ENCODE measurements at places on chromosomes 2 and 18.

GRCh38 chr2:12314127-12314760, 402.5 kb upstream of the TRIB2 start:
- no peak for DNase-seq

GRCh38 chr18:48729404-48729803, 190.6 kb downstream of the CTIF start:
- DNase-seq, result no peak

- DNase-seq, result no peak
These were observed 96.5 kb upstream of the HS6ST1 start for GRCh38 chr2:128414946-128415778.

- no peak for DNase-seq
These were observed 277.0 kb downstream of the ZNF521 start for GRCh38 chr18:25074925-25075324.

- no peak for DNase-seq
These were observed 549.4 kb upstream of the HS6ST1 start for GRCh38 chr2:128867936-128868636.

GRCh38 chr2:237132799-237133198, 47.1 kb downstream of the COPS8 start:
- DNase-seq, result peak; percentile 39

DNA sequence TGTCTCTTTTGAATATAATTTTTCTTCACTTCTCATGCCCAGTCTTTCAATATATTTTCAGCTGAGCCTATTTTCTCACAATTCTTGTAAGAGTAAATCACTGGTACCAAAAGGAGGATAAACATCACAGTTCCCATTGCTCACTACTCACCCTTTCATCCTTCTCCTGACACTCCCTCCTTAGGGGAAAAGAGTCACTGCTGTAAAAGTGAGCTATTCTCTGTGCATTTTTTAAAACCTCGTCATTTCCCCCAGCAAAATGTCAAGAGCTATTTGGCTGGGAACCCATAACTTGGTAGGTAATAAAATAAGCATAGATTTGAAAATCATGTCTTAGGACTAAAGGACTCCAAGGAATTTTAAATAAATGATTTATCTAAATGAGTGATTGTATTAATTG, 340.1 kb upstream of the GYPC start:
- DNase-seq, result no peak

GRCh38 chr2:195532255-195532627, 124.8 kb upstream of the SLC39A10 start:
- no peak for DNase-seq

GRCh38 chr2:14615121-14615520, 17.4 kb upstream of the LRATD1 start:
- no peak for DNase-seq

- no peak for DNase-seq
These were observed 1.4 kb downstream of the ARID5A start for GRCh38 chr2:96537734-96538486.

DNA sequence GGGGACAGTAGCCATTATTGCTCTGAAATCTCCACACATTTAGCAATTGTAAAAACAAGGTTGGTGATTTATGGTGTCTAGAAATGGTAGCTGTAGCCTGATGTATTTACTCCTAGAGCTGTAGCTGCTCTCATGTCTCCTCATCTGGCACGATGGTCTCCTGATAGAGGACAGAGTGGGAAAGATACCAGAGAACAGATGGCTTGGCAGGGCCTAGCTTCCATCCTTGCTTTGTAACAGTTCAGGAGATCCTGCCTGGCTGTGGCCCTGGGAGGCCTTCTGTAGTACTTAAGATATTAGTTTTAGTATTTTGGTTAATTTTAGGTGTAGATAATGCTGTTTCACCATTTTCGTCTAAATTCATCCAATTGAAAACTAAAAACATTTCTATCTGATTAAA, 6.7 kb downstream of the ATG16L1 start:
- no peak for DNase-seq

DNA sequence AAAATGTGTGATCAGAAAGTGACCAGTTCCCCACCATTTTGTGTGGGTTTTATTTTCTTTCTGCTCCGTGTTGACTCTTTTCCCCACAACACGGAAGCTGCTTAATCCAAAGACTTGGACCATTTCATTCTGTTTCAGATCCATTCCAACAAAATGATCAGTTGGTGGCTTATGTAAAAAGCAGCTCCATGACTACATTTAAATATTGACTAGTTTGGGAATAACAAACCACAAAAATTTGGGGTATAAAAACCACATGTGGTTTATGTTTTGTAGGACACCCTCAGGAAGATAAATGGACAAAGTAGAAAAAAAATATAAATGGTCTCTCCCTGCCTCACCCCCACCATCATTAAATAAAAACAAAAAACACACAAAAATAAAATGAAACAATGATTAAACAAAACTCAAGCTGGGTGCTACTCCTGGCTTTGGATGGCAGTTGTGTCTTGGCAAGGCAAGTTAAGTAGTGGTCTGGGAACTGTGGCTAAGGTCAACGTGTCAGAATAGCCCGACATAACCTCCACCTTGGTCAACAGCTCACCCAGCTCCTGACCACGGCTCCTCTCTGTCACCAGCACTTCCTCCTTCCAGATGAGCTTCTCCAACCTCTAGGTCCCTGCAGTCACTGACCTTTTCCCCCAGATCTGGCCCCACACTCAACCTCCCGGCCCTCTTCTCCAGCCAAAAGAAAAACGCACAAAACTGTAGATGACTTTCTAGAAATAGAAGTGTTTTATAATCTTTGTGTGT, 12.8 kb upstream of the WIPF1 start:
- DNase-seq, result no peak

GRCh38 chr2:118309257-118309945, 221.1 kb downstream of the INSIG2 start:
- no peak for DNase-seq

- DNase-seq, result no peak
These were observed 19.5 kb downstream of the G6PC2 start for GRCh38 chr2:168920504-168921157.

- DNase-seq, result no peak
These were observed 37.9 kb downstream of the LNPK start for GRCh38 chr2:175964195-175964594.

DNA sequence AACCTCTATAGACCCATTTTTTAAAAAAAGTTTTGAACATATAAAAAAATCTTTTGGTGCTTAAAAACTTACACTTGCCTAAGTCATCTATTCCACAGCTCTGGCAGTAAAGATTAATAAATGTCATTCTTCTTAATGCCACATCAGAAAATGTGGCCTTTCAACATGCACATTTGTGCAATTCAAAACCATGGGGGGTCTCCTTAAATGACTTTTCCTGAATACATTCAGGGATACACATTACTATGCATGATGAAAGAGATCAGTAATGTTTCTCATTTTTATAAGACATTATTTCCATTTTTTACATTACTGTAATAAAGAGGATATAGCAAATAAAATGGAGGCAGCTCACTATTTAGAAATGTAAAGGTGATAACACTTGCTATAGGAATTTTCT, 142.3 kb downstream of the RBM43 start:
- DNase-seq, result no peak

- no peak for DNase-seq
These were observed 90.7 kb downstream of the WDPCP start for GRCh38 chr2:63497576-63497975.

DNA sequence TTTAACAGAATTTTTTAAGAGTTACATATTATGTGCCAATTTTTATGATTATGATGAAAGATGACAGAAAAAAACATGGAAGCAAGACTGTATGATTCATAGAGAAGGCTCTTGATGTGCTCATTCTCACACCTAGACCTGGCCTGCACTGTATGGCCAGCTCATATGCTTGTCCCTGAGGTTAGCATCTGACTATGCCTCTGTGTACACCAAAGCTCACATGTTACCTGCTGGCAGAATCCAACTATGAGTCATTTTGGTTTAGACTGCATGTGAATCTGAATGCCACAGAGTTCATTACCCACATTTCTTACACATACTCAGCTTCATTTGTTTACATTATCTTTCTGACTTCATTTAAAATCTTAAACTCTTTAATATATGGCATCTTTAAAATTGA, 139.0 kb downstream of the DSC3 start:
- no peak for DNase-seq

- peak; percentile 73 for DNase-seq
These were observed at the start of gene SNTG2 for GRCh38 chr2:950080-950966. SNTG2 (plus strand) TSS chr2:950849; CDS start chr2:950997, 148 bp downstream.

- DNase-seq, result no peak
These were observed 158.6 kb upstream of the STK17B start for GRCh38 chr2:196329959-196330358.

- no peak for DNase-seq
These were observed 4.6 kb downstream of the HOXD1 start for GRCh38 chr2:176193048-176193447.

GRCh38 chr18:25284281-25284680, 67.7 kb downstream of the ZNF521 start:
- DNase-seq, result no peak

GRCh38 chr2:48415836-48416515, 114.0 kb upstream of the STON1 start:
- no peak for DNase-seq

DNA sequence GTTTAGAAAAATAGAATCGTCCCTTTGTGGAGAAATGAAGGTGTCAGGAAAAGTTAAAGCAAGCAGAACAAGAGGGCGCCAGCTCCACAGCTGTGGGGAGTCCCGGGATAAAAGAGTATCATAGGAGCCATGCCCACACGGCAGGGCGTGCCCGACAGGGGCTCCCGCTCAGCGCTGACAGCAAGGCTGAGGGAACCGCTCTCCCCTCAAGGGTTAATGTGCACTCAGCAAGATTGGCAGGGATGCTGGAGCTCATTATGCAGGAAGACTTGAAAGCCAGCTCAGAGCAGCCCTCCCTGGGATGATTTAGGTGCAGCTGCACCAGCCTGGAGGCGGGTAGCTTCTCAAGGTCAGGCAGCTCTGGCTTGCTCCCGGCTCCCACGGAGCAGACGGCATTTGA, 500.2 kb downstream of the EIPR1 start:
- DNase-seq, result no peak

DNA sequence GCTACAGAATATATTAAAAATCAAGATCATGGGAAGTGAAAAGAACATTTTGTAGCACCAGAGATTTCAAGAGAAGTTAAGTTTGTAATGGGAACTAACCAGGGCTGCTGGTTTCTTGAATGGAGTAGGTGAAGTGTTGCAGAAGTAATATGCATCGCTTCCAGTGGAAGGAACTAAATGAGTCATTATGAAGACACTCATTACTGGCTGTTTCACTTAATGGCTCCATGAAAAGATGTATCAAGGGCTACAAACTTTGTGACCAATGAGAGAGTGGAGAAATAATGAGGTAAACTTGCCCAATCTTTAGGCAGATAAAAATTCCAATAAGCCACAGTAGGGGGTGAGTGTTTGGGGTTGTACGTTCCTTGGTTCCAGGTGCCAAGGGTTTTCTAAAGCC, 380.4 kb upstream of the POU3F3 start:
- DNase-seq, result no peak

DNA sequence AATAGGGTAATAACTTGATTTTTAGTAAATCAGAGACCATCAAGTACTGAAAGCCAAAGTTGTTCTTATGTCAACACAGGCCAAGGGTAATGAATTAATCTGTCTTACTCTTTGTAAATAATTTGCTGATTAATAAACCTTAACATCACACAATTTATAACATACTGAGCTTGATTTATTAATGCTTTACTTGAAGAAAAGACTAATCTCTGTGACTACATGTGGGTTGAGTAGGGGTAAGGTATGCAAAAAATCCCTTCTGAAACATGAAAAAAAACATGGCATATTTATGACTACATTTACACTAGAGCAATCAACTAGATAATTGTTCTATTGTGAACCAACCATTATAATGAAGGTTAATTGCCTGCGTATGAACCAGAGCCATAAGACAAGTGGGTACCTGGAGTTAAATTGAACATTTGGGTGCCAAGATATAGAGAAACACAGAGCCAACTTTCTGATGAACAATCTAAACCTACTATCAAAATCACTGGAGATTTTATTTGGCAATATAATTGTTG, 67.7 kb upstream of the GRB14 start:
- no peak for DNase-seq

- DNase-seq, result no peak
These were observed 44.9 kb downstream of the APLF start for GRCh38 chr2:68512326-68512725.

GRCh38 chr2:37790462-37790861, 119.0 kb upstream of the CDC42EP3 start:
- DNase-seq, result no peak

DNA sequence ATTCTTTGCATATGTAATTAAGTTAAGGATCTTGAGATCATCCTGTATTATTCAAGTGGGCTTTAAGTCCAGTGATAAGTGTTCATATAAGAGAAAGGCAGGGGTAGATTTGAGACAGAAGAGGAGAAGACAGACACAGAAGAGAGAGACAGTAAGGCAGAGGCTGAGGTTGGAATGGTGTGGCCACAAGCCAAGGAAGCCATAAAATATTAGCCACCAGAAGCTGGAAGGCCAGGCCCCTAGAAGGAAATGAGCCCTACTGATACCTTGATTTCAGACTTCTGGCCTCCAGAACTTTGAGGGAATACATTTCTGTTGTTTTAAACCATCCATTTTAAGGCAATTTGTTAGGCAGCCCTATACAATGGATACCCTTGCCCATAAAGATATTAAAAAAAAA, 66.9 kb upstream of the DLX2 start:
- no peak for DNase-seq

GRCh38 chr2:213934560-213934959, 476.3 kb upstream of the VWC2L start:
- no peak for DNase-seq

DNA sequence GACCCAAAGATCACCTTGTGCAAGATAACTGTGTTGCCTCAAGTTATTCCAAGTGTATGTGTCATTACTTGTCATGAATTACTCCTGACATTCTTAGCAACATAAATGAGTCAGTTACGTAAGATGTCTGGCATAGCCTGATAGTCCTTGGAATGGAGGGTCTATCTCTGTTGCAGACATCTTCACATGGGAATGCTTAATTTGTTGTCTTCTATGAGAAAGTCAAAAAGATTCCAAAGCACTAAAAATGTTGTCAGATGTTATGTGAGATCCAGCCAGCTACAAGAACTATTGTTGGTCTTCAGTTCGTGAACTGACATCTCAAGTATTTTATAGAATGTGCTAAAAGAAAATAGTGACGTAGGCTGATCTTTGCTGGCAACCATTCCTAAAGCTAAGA, 178.2 kb upstream of the RASGRP3 start:
- no peak for DNase-seq

DNA sequence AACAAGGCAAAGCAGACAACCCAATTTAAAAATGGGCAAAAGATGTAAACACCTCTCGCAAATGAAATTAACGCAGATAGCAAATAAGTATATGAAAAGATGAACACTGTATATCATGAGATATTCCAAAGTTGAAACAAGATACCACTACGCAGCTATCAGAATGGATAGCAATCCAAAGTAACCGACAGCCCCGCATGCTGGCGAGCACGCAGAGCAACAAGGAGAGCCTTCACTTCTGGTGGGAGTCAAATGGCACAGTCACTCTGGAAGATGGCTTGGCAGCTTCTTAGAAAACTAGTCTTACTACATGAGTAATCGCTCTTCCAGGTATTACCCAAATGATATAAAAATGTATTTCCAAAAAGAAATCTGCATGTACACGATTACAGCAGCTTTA, 1.4 kb downstream of the NDUFA10 start:
- no peak for DNase-seq

- no peak for DNase-seq
These were observed 5.2 kb upstream of the CTDSP1 start for GRCh38 chr2:218394298-218395089.

Measured in WTC11 (cell line).